ENCODE measurements at places on chromosomes 4 and X.

DNA sequence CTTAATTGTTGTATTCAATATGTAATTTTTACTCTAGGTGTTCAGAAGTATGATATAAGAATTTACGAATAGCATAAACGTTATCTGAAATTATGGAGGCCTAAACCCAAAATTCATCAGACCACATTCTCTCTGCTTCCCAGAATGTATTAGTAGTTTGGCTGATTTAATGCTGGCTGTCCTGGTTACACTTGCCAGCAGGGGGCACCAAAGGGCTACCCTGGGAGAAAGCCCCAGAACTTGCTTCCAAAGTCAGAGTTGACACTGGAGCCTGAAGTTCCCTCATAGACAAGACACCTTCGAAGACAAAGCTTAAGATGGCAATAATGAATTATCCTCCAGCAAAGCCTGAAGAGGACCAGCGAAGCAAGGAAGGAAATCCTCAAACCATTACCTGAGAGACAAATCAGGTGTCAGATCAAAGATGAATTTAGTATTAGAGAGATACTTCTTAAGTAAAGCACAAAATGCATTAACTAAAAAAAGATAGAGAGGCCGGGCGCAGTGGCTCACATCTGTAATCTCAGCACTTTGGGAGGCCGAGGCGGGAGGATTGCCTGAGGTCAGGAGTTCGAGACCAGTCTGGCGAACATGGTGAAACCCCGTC lies 11.3 kb upstream of the ANOS1 start:
- no peaks in the 10 kb centered on the region for H3K36me3 ChIP-seq
- no peaks in the 10 kb centered on the region for H3K27me3 ChIP-seq
- no peak overlapping the region for H3K4me3 ChIP-seq

DNA sequence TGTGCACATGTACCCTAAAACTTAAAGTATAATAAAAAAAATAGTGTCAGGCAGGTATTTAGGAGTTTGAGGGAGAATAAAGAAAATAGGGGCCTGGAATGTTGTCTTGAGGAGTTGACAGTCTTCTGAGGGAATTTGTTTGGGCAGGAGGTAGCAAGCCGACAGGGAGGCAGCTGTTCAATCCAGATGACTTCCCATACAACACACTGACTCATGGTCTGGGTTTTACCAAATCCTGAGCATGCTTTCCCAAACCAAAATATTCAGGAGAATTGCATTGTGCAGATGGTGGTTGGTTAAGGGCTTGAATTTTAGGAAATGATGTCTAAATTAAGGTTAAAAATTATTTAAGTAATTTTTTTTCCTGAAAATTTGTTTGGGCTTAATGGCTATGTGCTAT lies 430.0 kb downstream of the INPP4B start:
- H3K36me3 ChIP-seq, result no peaks in the 10 kb centered on the region
- no peaks in the 10 kb centered on the region for H3K27me3 ChIP-seq
- H3K4me1 ChIP-seq, result peaks cover 42% of the 10 kb centered on the region
- H3K27ac ChIP-seq, result no peak overlapping the region

- no peak overlapping the region for H3K27ac ChIP-seq
- H3K4me3 ChIP-seq, result no peak overlapping the region
- no peaks in the 10 kb centered on the region for H3K27me3 ChIP-seq
- DNase-seq, result no peak
Measured at GRCh38 chr4:53962516-53963225, 101.7 kb downstream of the CHIC2 start.

DNA sequence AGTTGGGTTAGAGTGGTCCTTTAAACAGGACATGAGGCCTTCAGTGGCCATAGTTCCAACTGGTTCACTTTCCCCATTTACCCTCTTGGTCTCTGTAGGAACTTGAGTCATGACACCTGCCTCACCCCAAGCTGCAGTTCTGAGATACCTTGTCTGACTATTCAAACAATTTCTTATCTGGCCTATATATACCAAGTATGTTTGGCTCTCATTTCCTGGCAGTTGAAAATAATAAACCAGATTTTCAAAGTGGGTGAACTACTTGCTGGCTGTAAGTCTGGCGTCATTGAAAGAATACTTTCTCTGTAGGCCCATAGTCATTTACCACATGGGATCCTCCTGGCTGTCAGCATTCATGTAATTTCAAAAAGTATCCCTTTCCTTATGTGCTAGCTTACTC lies 228.8 kb downstream of the SHROOM3 start:
- DNase-seq, result no peak
- H3K27ac ChIP-seq, result no peak overlapping the region
- H3K4me3 ChIP-seq, result no peak overlapping the region
- H3K36me3 ChIP-seq, result no peaks in the 10 kb centered on the region
- no peaks in the 10 kb centered on the region for H3K27me3 ChIP-seq

DNA sequence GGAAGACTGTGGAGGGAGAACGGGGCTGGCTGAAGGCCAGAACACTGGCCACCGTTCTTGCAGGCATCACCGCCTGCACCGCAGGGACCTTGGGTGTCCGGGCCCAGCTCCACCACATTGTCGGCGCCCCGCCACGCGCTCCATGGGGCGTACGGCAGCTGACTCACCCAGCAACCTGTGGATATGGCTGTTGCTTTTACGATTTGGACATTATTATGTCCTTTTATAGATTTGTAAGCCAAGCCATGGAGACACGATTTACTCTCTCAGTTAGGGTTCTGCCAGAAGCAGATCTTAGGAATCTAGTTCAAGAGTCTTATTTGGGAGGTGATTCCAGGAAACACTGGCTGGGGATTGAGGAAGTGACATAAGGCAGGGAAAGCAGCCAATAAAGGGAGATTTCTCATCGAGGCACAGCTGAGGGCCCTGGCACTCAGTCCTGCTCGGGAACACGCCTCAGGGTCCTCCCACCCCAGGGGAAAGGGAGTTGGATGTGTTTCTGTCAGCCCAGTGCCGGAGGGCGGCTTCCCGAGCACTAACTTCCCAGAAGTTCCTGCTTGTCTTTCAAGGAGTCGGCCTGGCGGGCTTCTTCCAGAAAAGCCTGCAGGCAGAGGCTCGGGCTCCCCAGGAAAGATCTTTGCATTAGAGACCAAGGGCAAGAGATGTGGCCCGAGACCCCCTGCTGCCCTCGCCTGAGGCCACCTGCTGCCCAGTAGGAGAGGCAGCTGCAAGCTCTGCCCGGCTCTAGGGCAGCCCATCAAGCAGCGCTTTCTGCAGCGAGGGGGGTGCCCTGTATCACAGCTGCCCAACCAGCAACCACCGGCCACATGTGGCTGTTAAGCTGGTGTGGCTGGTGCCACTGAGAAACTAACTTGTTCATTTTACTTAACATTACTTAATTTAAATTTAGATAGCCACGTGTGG lies 52.9 kb downstream of the CRMP1 start:
- no peak for DNase-seq
- H3K4me1 ChIP-seq, result no peaks in the 10 kb centered on the region
- H3K27ac ChIP-seq, result no peak overlapping the region
- H3K27me3 ChIP-seq, result no peaks in the 10 kb centered on the region
- H3K36me3 ChIP-seq, result no peaks in the 10 kb centered on the region

DNA sequence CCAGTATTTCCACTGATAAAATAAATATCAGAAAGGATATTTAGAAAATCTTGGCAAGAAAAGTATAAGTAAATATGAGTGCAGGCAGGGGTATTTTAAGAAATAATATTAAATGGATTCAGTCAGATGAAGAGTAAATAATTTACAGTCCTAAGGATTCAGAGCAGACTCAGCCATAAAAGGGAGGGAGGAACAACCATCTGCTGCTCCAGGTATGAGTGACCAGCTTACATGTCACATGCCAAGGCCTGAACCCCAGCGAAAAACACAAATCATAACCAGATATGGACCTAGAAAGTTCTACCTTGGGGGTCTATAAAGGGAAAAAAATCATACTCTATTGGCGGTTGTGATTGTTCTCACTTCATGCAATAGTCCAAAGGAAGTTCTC lies 166.8 kb downstream of the COL4A6 start:
- H3K27me3 ChIP-seq, result no peaks in the 10 kb centered on the region
- H3K27ac ChIP-seq, result no peak overlapping the region
- no peaks in the 10 kb centered on the region for H3K36me3 ChIP-seq
- no peaks in the 10 kb centered on the region for H3K4me1 ChIP-seq
- DNase-seq, result no peak

- no peak overlapping the region for H3K27ac ChIP-seq
- no peak for DNase-seq
- no peaks in the 10 kb centered on the region for H3K36me3 ChIP-seq
- H3K27me3 ChIP-seq, result no peaks in the 10 kb centered on the region
Measured at GRCh38 chr4:168569931-168570276, 73.1 kb downstream of the PALLD start.

- no peaks in the 10 kb centered on the region for H3K36me3 ChIP-seq
- no peak overlapping the region for H3K4me3 ChIP-seq
- no peaks in the 10 kb centered on the region for H3K4me1 ChIP-seq
- H3K27me3 ChIP-seq, result no peaks in the 10 kb centered on the region
Measured at GRCh38 chrX:115408771-115409400, 119.4 kb downstream of the LUZP4 start.

Data from CD8-positive, alpha-beta memory T cell (primary cell).